Stimulated activated CD8-positive, alpha-beta memory T cell treated with anti-CD3 and anti-CD28 coated beads, Interleukin-7, amount 100 ng/mL, for 1 hour (primary cell): ENCODE measurements at places on chromosomes 2 and 18.

DNA sequence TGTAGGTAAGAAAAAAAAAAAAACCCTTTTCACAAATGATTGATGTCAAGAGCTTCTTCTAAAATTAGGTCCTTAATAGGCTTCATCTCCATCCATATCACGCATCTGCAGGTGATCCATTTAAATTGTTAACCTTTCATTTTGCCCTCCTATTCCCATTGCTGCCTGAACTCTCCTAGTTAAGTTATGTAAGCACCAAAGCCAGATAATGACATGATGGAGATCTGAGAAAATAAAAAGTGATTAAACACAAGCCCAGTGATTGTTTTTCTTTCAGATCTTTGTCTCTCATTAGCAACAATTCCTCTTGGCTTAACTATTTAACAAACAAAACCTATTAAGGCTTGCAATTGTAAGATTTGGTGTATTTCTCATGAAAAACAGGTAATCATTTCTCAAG lies 20.0 kb downstream of the LANCL1 start:
- DNase-seq = no peak

DNA sequence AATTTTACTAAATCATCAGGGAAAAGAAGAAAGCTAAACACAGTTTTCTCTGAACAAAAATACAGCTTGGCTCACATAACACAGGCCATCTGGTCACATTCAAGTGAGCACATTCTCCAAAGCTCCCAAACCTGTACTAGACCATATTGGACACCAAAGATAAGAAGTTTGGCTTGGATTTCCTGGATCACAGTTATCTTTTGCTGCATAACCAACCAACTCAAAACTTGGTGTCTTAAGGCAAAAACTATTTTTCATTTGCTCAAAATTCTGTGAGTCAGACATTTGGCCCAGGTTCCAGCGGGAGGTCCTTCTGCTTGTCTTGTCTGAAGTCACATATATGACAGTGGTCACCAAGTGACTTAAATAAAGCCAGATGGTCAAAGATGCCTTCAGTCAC lies 83.2 kb downstream of the GYPC start:
- no peak for DNase-seq

DNA sequence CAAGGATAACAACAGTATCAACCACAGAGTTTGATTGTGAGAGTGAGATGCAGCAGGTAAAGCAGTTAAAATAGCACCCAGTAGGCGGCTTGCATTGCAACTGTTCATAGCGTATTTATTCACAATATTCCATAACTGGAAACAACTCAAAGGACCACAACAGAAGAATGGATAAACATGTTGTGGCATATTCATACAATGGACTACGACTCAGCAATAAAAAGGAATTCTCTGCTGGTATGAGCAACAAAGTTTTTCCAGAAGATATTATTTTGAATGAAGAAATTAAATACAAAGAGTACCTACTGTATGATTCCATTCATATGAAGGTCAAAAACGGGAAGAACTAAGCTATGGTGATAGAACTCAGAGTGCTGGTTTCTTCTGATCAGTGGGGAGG lies 25.2 kb downstream of the GPATCH11 start:
- no peak for DNase-seq

- no peak for DNase-seq
Observed at GRCh38 chr2:177489719-177490301, 97.2 kb downstream of the AGPS start.

GRCh38 chr2:218576854-218577253 lies 8.2 kb downstream of the CNOT9 start:
- no peak for DNase-seq

DNA sequence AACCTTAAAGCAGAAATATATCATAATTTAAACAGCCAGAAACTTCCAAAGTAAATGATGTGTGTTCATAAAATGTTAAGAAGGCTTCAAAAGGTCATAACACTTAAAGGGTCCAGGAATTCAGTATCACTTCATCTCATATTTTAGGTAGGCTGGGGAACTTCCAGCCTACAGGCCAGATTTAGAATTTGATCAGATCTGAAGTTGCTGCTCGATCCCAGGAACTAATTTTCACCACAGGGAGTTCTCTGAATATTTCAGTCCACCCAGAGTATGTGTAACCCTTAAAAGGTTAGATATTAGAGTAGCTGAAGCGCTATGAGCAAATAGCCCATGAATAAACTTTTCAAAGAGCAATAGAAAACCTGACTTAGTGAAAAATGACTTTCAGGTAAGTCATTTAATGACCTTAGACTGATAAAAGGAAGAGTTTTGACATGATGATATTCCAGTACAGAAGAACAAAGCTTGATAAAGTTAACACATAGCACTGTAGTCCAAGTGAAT lies 1.7 kb downstream of the WIPF1 start:
- no peak for DNase-seq

DNA sequence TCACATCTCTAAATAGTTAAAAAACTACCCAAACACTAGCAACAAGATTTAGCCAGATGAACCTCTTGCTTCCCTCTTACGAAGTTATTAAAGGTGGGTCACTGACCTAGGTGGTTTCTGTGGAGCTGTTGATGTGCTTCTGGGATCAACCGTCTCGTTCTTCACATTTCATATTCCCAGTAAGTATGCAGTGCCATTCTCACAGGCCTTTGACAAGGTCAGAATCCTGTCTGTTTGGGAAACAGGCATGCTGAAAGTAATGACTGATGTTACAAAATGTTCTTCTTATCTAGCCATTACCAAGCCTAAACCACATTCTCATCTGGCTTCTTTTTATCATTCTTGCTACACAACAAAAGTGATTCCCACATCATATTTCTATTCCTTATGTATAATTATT lies 70.3 kb downstream of the WDR7 start:
- no peak for DNase-seq

DNA sequence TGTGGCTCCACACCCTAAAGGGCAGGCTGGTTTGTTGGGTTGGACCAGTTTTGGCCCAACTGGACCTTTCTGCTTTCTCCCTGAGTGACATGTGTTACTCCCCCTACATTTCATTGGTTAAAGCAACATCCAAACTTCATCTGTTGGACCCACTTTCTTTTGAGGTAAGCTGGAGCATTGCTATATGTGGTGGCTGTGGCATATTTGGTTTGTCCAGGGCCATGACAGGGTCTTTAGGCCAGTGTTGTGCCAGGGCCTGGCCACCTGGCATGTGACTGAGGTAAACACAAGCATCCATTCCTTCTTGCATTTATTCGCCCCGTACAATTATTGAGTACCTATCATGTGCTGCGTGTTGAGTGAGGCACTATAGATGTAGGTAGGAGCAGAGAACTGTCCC lies 36.8 kb upstream of the MARCO start:
- DNase-seq = no peak

DNA sequence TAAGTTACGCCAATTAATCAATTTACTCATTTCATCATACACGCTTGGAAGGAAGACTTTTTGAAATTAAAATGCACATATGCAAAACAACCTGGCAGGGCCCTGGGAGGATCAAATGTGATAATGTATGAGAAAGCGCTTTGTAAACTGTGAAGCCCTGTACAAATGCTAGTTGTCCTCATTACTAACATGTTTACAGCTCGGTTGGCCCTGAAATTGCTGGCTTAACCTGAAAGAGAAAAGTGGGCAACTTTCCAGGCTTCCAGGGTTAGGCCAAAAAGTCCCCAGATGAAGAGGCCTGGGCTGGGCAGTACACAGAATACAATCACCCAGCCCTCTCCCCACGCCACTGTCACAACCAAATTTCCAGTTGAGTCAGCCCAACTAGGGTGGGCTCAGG lies 60.2 kb downstream of the DNMT3A start:
- no peak for DNase-seq
